ENCODE measurements at places on chromosomes 1 and 21. TPM values are rescaled to one million over a fixed set of nuclear protein-coding genes. Genes with fewer than 3 reads are reported as not detected.

- no peak for DNase-seq
- H3K36me3 ChIP-seq: peaks cover 3% of the 10 kb centered on the region
- H3K4me3 ChIP-seq: peak overlapping the region; percentile 95
- peak overlapping the region; percentile 94 for H3K27ac ChIP-seq
- H3K4me1 ChIP-seq: peaks cover 31% of the 10 kb centered on the region
Observed at GRCh38 chr1:43706598-43707189, 642 bp upstream of the ST3GAL3 start.

- no peak overlapping the region for H3K27ac ChIP-seq
- DNase-seq: no peak
- H3K4me3 ChIP-seq: no peak overlapping the region
- no peaks in the 10 kb centered on the region for H3K27me3 ChIP-seq
- H3K36me3 ChIP-seq: no peaks in the 10 kb centered on the region
- no peaks in the 10 kb centered on the region for H3K4me1 ChIP-seq
Observed at GRCh38 chr1:60090655-60091054, 17.1 kb upstream of the C1orf87 start.

DNA sequence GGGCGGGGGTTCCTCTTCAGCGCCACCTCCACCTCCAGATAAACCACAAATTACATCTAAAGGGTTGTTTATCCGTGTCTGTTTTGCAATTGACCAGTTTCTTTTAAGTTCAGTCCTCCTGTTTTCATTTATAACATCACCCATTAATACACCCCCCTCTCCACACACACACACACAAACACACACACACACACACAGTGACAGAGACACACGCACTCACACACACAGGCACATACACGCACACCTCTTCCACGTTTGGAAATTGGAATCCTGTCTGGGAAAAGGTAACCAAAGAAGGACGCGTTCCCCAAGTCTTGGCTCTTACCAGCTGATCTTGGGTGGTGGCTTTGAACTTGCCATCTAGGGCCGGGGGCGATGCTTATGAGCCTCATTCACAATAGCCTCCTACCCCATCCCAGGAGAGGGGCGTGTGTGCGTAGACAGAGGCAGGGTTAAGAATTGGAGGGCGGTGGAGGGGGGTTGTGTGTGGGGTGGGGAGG is 442 bp upstream of the CSMD2 start:
- no peak overlapping the region for H3K4me3 ChIP-seq
- no peak overlapping the region for H3K27ac ChIP-seq
- H3K27me3 ChIP-seq: peaks cover 5% of the 10 kb centered on the region

The HCRTR1 gene
- total RNA-seq: 0.18 TPM

DNA sequence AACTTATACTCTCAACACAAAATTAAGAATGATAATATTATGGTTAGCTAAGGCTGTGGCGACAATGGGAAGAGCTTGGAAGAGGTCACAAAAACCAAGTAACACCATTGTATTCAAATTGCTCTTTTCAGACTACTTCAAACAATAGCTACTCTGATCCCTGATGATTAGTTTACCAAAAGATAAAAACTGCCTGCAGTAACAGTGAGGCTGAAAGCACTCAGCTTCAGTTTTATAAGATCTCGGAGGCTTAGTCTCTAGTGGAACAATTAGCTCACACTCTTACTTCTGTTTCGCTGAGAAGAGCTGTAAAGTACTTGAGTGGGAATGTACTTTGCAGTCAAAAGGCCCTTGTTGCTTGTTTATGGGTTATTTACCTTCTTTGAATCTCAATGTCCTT is 278.5 kb downstream of the LRRC7 start:
- no peak overlapping the region for H3K4me3 ChIP-seq
- no peaks in the 10 kb centered on the region for H3K36me3 ChIP-seq
- no peak overlapping the region for H3K27ac ChIP-seq
- H3K27me3 ChIP-seq: no peaks in the 10 kb centered on the region
- no peaks in the 10 kb centered on the region for H3K4me1 ChIP-seq

DNA sequence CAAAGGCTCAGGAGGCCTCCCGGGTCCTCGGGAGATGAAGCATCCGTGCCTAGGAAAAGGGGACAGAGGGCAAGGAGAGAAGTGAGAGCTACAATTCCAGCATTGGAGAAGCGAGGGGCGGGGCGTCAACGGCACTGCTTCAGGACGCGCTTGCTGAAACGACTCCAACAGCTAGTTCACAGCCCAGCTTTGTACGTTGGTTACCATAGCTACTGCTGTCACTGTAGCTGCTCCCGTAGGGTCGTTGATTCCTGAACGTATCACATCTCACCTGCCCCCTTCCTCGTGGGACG is 63.1 kb downstream of the TOR1AIP2 start:
- H3K27me3 ChIP-seq: 0 out of 2 replicates have a peak, but pooled peaks cover 2% of the 10 kb centered on the region
- no peak overlapping the region for H3K27ac ChIP-seq
- no peaks in the 10 kb centered on the region for H3K36me3 ChIP-seq
- no peak for DNase-seq
- H3K4me3 ChIP-seq: peak overlapping the region; percentile 68
- peaks cover 12% of the 10 kb centered on the region for H3K4me1 ChIP-seq

The EDARADD gene
- 35.4 TPM for total RNA-seq

DNA sequence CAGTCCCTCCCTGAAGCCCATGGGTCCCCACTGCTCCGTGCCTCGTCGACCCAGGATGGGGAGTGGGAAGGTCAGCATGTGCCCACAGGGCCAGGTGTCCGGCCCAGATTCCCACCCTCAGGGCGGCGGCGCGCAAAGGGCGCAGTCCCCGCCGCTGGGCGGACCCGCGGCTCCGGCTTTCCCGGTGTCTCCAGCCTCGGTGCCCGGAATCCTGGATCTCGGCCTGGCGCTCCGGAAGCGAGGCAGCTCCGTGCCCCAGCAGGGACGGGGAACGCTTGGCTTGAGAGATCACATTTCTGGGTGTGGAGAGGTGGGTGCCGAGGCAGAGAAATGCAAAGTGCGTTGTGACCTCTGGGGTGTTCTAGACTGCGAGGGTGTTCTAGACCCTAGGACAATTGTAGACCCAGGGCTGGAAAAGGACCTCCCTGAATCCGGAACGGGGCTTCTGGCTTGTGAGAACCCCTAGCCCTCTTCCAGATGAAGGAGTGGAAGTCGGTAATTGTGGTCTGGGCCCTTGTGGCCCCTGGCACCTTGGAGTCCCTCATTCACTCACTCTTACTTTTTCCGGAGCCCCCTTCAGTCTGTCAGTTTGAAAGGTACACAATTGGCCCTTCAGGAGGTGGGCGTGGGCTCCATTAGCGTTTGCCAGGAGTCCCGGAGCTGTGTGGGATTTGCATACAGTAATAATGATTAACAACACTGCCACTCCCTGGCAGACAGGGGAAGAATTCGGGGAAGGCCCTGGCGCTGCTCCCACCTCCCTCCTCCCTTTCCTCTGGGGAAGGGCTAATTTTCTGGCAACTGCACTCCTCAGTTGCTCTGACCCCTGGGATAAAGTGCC is 1.6 kb upstream of the KCND3 start:
- H3K4me3 ChIP-seq: no peak overlapping the region
- no peaks in the 10 kb centered on the region for H3K36me3 ChIP-seq
- no peak for DNase-seq
- no peaks in the 10 kb centered on the region for H3K4me1 ChIP-seq

The MTARC2 gene
- 10.1 TPM for total RNA-seq

DNA sequence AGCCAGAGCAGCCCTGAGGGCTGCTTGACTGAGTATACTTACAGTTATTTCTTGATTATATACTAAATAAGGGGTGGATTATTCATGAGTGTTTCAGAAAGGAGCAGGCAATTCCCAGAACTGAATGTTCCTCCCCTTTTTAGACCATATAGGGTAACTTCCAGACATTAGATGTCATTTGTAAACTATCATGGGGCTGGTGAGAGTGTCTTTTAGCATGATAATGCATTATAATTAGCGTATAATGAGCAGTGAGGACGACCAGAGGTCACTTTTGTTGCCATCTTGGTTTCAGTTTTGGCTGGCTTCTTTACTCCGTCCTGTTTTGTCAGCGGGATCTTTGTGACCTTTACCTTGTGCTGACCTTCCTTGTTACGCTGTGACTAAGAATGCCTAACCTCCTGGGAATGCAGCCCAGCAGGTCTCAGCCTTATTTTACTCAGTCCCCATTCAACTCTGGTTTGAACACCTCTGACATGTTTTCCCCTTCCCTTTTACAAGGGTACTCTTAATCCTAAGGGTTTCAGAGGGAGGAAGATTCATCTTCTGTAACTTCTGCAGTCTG is 16.2 kb downstream of the KCTD3 start:
- no peaks in the 10 kb centered on the region for H3K4me1 ChIP-seq
- no peaks in the 10 kb centered on the region for H3K27me3 ChIP-seq
- H3K36me3 ChIP-seq: peaks cover 14% of the 10 kb centered on the region
- no peak overlapping the region for H3K27ac ChIP-seq
- H3K4me3 ChIP-seq: no peak overlapping the region

- H3K4me1 ChIP-seq: no peaks in the 10 kb centered on the region
- H3K4me3 ChIP-seq: no peak overlapping the region
- H3K27ac ChIP-seq: no peak overlapping the region
- no peak for DNase-seq
Observed at GRCh38 chr1:54207287-54207686, 7.3 kb downstream of the MRPL37 start.
